ENCODE measurements at places on chromosomes 11 and 22.

DNA sequence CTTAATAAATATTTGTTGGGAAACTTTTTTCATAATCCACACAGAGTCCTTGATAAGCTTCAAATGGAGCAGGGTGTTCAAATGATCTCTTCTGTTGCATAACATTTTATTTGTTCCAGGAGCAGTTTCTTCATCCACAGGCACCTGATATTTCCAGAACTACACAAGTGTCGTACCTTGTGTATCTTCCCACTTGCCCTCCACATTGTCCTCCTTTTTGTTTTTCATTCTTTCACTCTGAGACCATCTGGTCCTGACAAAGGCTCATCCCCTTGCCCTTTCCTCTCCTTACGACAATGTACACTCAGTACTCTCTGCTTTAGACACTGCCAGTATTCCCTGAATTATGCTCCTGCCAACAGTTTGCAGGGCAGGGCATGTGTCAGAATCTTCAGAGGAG lies 5.2 kb upstream of the AMOTL1 start:
- no peak for DNase-seq

GRCh38 chr22:37462983-37463382 lies 23.2 kb downstream of the MFNG start:
- peak; percentile 34 for DNase-seq

DNA sequence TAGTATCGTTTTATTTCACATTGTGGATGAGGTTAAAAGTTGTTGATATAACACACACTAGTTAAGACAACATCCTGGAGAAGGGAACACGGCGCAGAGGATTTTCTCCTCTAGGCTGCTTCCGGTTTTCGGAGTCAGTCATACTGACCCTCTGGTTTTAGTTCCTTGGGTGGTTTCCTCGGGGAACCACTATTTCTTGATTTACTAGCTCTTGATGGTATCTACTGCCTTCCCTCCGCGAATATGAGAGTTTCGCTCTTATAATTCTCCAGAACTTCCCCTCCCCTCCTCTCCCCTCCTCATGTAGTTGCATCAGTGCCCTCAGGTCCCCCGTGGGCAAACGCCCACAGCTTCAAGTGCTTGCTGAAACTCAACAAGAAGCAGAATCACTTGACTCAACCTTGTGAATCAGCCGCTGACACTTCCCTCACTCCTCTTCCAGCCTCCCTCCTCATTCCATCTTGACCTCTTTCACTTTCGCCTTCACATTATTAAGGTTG lies 15.9 kb upstream of the APOBEC3A start:
- no peak for DNase-seq

DNA sequence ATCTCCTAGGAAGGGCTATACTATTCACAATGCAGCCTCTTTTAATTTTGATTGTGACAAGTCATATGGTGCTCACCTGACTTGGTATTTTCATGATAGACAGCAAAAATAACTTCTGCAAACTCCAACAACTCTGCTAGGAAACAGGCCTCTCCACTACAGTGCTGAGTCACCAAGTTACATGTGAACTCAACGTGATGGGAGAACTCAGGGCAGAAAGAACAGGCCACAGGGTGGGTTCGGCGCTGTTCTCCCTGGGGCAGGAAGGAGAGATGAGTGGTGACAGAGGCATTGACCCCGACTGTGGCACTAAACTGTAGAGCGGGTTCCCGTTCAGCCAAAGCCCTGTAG lies 76.6 kb upstream of the UCP3 start:
- peak; percentile 63 for DNase-seq

DNA sequence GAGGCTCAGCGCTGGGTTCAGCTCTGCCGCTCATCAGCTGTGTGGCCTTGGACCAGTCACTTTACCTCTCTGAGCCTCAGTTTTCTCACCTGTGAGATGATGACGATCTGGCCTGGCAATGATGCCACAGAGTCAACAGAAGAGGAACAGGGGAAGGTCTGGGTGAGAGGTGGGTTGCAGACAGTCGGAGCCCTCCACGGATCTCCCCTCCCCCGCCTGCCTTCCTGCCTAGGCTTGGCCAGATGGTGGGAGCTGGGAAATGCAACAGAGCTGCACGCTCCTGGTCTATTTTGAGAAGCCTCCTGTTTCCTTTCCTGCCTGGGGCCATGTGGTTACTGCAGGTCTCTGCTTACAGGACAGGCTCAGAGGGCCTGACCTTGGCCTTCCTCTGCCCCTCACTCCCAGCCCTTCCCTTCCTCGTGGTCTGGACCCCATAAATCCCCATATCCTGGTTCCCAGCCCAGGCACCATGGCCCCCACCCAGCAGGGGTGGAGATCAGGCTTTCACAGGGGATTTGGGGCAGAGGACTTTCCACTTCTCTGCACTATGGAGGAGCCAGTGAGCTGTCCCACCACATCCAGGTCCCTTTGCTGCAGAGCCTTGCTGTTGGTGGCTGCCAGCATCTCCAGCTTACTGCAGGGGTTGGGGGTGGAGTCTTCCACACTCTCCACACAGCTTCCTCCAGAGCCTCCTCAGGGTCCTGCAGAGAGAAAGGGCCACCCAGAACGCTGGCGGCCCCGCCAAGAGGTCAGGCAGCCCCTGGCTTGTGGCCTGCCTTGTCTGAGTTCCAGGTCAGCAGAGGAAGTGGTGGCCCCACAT lies 46.9 kb downstream of the C11orf96 start:
- no peak for DNase-seq

- no peak for DNase-seq
Measured at GRCh38 chr22:33918676-33919365, 1.5 kb downstream of the LARGE1 start.

DNA sequence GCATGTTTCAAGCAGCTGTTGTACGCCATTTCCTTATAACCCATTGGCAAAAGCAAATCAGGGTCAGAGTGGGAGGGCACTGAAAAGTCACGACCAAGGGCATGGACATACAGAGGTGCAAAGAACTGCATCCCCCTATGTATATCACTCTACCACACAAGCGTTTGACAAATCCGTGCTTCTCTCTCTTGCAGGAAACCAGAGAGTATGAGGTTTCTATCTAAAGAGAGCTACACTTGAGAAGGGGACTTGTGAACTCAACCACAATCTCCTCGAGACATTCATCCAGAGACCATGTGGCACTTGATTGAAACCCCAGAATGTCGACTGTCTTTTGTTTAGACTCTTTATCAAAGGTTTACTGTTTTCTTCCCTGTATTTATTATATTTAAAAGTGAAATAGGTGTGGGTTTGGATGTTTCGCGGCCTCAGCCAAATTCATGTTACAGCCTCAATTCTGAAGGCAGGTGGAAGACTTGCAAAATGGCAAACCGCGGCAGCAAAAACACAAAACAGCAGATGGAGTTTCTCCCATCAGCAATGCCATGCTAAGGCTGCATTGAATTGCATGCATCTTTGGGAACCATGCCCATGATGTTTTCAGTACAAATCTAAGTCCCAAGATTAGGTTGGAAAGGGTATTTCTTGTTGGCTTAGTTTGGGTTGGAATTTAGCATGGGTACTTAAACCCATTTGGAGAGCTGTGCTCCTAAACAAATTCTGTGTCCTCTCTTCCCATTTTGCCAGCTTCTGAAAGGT lies 48.8 kb upstream of the ASPHD2 start:
- no peak for DNase-seq

DNA sequence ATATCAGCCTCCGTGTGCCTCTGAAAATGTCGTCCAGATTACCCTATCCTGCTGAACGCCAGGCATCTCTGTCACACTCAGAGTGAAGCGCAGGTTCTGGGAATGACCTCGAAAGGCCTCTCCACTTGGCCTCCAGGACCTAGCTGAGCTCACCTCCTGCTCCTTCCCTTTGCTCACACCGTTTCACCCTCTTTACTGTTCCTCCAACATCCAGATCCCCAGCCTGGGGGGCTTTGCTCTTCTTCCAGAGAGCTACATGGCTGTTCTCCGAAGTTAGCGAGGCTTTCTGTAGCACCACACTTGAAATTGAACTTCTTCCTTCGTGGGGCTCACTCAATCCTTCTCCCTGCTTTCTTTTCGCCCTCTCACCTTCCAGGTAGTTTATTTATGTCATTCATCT lies 27.9 kb downstream of the GLB1L2 start:
- DNase-seq: no peak

DNA sequence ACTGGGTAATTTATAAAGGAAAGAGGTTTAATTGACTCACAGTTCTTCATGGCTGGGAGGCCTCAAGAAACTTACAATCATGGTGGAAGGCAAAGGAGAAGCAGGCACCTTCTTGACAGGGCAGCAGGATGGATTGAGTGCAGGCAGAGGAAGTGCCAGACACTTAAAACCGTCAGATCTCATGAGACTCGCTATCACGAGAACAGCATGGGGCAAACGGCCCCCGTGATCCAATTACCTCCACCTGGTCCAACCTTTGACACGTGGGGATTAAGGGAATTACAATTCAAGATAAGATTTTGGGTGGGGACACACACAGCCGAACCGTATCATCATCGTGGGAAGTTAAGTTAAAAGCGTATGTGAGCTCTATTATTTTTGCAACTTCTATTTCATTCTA lies 71.4 kb upstream of the SYN3 start:
- no peak for DNase-seq

Data from iris pigment epithelial cell (primary cell).